ENCODE measurements at places on chromosomes 11 and 22.

- DNase-seq, result no peak
These were observed 10.7 kb downstream of the SMIM38 start for GRCh38 chr11:69166218-69167115.

DNA sequence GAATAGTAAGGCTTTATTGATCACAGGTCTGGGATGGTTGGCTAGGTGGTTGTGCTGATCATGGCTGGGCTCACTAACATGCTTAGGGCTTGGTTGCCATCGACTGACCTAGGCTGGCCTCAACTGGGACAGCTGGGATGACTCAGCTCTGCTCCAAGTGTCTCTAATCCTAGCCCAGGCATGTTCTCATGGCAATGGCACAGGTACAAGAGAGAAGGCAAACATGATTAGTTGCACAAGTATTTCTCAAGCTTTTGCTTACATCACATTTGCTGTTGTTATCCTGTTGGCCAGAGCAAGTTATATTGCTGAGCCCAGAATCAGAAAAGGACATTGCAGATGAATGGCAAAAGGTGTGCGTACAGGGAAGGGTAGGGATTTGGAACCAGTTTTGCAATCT is 68.5 kb upstream of the SLC35C1 start:
- no peak for DNase-seq

GRCh38 chr22:39475337-39475736 is 18.5 kb downstream of the MGAT3 start:
- DNase-seq, result no peak

DNA sequence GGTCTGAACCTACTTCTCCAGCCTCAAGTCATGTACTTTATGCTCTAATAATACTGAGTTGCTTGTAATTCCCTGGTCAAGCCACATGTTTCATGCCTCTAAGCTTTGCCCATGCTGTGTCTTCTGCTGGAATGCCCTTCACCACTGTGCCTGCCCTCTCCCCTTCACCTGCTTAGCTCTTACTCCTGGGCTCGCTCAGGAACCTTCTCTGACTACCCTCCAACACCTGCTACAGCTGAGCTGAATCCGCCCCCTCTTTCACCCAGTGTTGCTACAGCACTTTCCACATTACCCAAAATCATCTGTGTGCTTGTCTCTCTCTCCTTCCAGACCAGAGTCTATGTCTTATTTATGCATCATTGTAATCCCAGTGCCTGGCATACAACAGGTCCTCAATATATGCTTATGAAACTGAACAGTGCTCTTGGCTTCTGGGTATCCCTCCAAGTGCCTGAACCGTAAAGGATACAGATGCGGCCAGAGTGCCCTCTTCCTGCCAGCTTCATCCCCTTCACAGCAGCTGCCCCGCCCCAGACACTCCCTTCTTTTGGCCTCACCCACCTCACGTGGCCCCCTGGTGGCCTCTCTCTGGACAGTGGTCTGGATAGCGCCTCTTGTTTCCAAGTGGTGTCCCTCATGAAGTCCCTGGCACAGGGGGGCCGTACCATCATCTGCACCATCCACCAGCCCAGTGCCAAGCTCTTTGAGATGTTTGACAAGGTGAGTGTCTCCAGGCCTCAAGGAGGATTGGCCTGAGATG is 7.1 kb downstream of the ABCG4 start:
- DNase-seq, result peak; percentile 44

- DNase-seq, result no peak
These were observed 47.3 kb upstream of the CCDC34 start for GRCh38 chr11:27410272-27410671.

DNA sequence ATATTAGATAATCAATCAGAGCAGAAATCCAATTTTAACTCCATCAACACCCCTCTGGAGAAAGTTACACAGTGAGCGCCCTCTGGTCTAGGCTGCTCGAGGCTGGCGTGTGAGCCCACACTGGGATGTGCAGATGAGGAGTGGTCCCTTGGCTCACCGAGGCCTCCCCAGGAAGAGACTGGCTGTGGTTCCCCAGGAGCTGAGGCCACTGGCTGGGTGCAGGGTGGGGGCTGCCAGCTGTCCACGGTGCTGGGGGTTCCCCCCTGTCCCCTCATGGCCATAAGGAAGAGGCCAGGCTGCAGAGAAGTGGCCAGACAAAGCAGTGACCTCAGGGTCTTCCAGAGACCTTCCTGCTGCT is 750.7 kb downstream of the BRD1 start:
- DNase-seq, result no peak

DNA sequence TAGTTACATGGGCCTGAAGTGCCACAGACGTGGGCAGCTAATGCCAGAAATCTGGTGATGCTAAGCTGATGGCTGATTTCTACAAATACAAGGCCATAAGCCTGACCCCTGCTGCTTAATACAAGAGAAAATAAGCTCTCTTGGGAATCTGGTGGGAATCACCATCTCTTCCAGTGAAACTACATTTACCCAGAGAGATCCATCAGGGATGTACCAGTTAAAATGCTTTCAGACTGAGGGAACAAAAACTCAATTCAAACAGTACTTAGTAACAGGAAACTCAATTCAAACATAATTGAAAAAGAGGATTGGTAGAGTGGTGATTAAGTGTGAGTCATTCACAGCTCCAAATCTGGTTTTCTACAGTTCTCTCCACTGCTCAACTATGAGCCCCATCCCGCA is 1.7 kb upstream of the CAVIN3 start:
- no peak for DNase-seq

DNA sequence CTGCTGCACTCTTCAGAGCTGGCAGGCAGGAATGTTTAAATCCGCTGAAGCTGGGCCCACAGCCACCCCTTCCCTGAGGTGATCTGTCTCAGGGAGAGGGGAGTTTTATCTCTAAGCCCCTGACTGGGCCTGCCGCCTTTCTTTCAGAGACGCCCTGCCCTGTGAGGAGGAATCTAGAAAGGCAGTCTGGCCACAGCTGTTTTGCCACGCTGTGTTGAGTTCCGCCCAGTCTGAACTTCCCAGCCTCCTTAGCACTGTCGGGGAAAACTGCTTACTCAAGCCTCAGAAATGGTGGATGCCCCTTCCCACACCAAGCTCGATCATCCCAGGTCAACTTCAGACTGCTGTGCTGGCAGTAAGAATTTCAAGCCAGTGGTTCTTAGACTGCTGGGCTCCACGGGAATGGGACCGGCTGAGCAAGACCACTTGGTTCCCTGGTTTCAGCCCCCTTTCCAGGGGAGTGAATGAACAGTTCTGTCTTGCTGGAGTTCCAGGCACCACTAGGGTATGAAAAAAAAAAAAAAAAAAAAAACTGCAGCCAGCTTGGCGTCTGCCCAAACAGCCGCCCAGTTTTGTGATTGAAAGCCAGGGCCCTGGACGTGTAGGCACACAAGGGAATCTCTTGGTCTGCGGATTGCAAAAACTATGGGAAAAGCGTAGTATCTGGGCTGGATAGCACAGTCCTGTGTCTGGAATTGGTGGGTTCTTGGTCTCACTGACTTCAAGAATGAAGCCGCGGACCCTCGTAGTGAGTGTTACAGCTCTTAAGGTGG is 127.4 kb downstream of the SPON1 start:
- no peak for DNase-seq

DNA sequence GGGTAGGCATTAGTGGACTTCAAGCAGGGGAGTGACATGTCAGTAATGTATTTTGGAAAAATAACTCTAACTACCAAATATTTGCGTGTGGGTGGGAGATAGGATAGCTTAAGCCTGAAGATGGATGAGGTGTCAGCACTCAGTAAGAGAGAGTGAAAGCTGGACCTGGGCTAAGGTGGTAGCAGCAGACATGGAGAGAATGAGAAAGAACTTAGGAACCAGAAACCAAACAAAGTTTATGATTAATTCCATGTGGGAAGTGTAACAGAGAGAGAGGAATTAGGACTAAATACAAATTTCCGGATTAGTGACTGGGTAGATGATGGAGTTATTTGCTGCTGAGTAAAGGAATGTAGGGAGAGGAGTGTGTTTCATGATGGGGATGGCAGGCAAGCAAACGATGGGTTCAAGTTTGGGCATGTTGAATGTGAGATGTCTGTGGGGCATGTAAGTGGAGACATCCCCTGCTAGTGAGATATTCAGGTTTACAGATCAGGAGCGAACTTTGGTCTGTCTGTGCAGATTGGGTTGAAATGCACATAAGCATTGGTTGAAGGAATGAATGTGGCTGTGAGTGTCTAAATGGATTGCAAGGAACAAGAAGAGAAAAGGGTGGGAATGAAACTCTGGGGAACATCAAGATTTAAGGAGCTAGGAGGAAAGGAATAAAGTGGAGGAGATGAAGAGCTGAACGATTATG is 185.6 kb upstream of the MTMR2 start:
- no peak for DNase-seq

DNA sequence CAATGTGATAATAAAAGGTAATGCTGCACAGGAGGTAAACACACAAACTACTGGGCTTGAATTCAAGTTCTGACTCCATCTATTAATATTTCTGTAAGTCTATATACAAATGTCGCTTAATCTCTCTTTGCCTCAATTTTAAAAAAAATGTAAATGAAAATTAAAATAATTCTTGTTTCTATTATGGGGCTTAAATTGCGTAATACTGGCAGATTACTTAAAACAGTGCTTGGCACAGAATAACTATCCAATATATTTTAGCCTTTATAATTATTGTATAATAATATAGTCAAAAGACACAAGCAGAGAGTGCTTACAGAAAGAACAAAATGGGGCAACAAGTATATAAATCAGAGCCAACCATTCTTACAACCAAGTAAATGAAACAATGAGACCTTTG is 489.1 kb downstream of the CNTN5 start:
- DNase-seq, result no peak

DNA sequence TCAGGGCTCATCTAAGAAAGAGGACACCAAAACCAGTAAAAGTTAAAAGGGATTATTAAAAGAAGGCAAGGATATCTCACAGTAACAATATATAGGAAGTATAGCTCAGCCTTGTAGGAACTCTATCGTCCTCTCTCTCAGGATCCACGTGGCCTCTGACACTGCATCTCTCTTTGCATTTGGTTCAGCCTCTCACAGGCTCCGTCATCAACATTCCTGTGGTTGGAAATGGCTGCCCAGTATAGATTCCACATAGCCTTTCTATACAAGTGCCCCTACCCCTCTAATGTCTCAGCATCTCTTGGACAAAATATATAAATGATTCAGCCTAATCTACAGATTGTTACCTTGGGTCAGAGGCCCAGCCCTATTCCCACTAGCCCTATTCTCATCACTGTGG is 101.3 kb upstream of the DBX1 start:
- no peak for DNase-seq

GRCh38 chr11:111663820-111664219 is 61.6 kb downstream of the SIK2 start:
- DNase-seq, result no peak

DNA sequence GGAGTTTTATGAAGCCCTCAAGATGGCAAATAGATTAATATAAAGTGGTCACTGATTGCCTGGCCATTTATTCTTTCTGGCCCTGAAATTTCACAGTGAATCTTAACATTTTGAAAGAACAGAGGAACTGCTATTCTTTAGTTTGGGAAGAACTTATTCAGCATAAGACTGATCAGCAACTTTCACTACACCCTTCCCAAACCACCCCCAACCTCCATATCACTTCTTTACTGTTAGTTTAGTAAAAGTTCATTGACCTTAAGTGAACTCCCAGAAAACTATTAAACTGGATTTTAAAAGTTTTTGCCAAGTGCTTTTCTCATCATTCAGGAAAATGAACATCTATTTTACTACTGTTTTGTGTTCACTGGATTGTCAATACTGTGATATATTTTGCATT is 77.4 kb downstream of the NARS2 start:
- no peak for DNase-seq

DNA sequence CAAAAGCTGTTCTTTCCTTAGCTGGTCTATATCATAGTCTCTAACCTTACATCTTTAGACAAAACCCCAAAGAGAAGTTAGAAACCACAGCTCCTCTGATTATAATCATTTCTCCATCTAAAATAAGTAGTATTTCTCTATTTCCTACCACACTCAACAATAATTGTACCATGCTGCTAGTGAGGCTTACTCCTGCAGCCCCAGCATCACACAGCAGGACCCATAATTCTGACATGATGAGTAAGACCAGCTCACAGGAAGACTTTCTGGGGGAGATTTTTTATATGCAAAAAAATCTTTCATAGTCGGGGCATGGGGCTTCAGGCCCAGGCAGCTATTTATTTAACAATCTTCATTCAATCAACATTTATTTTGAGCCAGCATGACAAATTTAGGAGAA is 441.6 kb downstream of the DYNC2H1 start:
- DNase-seq, result no peak

- no peak for DNase-seq
These were observed 267.6 kb upstream of the TENM4 start for GRCh38 chr11:79708319-79708932.

DNA sequence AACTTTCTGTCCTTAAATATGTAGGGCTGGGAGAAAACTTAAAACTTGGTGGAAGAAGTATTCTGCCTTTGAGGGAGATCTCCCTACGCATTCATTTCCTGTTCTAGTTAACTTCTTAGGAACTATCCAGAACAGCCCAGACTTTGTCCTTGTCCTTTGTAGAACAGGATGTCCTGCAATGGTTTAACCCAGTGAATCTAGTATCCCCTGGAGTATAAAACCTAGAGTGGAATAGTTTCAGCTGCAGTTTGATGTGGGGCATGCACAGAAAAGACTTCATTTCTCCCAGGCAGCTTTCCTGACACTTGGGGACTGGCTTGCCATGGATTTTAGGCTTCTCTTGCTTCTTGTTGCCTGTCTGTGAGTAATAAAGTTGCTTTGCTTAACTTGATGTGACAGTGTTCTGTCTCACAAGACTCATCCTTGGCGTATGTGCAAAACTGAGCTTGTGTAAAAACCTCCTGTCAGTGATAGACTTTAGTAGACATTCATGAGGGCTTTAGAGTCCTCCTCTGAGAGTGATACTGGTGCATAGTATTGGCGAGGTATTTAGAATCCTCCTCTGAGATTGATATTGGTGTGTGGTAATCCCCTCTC is 28.2 kb downstream of the ARHGAP42 start:
- no peak for DNase-seq

- peak; percentile 13 for DNase-seq
These were observed 58.4 kb upstream of the PSMA1 start for GRCh38 chr11:14578541-14578956.

DNA sequence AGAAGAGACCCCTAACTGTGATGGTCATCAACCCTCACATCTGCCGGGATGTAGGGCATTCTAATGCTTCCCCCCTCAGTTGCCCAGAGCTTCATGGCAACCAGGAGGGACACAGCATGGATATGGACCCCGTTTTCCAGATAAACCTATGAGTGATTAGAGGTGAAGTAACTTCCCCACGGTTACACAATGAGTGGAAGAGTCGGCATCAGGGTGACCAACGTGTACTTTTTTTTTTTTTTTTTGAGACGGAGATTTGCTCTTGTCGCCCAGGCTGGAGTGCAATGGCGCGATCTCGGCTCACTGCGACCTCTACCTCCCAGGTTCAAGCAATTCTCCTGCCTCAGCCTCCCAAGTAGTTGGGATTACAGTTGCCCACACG is 25.0 kb downstream of the TXN2 start:
- no peak for DNase-seq

DNA sequence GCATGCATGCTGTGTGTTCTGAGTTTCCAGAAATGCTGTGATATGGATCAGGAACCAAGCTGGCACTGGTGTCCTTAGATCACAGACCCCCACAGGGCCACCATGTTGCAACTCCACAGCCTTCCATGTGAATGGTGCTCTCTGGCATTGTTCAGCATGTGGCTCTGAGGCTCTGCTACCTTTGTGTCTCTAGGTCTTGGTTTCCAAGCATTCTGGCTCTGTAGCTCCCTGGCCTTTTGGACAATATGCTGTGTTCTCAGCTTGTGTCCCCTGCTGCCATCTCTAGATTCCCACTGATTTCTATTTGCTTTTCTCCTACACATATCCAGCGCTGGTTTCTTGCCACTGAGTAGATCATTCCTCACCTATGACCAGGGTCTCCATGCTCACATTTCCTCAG is 3.9 kb downstream of the SPTBN2 start:
- no peak for DNase-seq

All from hematopoietic multipotent progenitor cell treated with erythropoietin and hydrocortisone succinate and interleukin-3 and kit ligand, for 15 days (in vitro differentiated cells).